ENCODE measurements at places on chromosomes 6 and 20.
A peak's percentile ranks its signal among the peaks of the same experiment; 100 is the strongest.

DNA sequence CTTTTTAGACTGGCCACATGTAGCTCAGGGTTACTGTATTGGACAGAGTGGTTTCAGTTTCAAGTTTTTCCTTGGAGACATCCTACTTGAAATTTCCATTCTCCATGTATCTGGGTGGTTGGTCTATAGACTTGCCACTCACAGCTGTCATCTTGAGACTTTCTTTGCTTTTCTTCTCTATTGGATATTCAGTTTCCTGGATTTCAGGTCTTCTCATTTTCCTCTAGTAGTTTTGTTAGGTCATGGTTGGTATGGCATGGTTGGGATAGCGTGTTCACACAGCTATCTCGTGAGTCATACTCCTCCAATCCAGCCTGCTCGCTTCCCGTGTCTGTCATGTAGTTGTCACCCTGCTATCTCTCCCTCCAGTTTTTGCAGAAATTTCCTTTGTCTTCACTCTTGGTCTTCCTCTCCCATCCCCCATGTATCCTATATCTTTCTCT lies 48.3 kb downstream of the PTPN1 start:
- no peak for DNase-seq

DNA sequence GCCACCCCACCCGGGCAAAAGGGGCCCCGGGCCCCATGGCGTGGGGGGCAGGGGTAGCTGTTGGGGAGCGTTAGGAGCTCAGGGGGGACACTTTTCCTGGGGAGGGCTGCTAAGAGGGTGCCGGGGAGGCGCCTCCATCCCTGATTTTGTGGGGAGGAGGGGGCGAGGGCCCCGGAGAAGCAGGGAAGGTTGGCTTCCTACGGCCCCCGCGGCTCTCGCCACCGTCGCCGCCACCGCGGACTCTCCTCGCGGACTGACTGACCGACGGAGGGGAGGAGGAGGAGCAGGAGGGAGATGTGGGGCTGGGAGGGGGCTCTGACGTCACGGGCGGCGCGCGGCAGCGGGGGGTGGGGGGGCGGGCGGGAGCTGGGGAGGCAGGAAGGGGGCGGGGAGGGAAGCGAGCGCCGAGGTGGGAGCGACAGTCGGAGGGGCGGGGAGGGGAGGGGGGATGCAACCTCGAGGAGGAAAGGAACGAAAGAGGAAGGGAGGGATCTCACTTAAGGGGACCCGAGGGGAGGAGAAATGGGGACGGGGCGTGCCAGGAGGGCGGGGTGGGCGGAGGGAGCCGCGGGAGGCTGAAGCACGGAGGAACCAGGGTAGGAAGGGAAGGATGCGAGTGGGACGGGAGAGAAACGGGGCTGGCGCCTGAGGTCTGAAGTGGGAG lies 5.1 kb downstream of the GABBR1 start:
- peak; percentile 77 for DNase-seq

DNA sequence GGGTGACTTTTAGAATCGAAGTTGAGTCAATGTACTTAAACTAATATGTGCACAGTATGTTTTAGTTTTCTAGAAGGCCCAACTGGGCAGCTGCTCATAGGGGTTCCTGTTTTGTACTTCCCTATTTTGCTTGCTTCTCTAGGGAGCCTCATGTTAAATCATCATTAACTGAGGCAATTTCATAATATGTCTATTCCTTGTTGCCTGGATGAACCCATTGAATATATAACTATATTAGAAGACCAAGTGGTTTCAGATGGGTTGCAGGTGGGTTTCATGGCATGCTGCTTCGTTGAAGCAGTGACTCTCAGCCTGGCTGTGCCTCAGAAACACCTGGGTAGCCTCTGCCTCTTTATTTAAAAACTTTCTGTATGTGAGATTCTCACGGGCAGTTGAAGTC lies 22.2 kb downstream of the CARMIL1 start:
- no peak for DNase-seq

DNA sequence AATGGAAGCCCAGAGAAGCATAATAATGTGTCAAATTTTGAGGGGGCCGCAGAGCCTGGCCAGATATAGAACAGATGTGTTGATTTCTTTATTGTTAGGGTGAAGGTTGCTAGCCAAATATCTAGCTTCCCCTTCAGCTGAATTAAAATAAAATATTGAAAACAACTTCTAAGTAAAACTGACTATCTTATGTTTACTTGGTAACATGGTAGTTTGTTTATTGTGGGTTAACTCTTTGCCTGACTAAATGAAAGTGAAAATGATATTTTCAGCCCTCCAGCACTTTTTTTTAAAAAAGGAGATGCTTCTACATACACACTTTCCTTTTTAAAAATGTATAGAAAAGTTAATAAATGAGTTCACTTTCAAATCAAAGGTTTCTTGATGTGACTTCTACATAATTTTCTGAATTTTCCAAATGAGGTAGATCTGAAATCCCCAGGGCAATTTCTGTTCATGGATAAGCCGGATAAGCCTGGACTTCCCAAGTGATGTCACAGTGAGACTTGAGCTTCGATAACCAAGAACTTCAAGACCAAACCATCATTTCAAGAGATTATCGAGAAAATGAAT lies 172.1 kb upstream of the OLIG3 start:
- peak; percentile 23 for DNase-seq

All from GM20000 (cell line).